Stromal cell of bone marrow (primary cell): ENCODE measurements at places on chromosomes 3 and 15.

DNA sequence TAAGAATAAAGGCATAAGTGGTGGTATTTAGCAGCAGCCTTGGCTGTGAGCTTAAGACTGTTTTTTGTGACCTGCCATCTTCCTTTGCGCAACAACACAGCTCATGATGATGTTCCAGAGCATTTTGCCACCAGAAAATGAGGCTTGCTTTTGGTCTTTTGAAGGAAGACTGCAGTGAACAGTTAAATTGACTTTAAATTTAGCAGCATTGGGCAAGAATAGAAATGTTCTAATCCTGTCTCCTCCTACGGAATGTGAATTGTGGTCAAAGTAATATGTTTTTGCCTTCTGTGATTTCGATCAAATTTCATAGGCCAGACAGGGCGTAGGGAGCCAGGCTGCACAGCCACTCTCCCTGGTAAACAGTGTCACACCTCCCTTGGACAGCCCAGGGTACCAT lies 460.7 kb upstream of the RASGRP1 start:
- DNase-seq = peak; percentile 28

GRCh38 chr15:75639191-75639708 lies 774 bp downstream of the IMP3 start:
- DNase-seq = no peak

- DNase-seq = no peak
Observed at GRCh38 chr3:39869890-39870289, 60.5 kb downstream of the MYRIP start.

DNA sequence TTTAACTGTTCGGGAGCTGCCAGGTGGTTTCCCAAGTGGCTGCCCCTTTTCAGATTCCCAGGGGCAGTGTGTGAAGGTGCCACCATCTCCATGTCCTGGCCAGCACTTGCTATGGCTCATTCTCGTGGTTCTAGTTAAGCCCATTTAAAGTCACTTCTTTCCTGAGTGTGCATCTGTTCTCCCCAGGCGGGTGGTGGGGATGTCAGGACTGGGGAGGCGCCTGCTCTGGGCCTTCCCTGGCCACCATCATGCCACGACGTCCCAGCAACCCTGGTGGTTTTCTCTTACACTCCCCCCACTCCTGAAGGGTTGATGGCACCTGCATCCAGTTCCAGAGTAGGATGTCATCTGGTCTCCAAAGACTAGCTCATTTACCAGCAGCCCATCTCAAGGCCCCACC lies 56.8 kb upstream of the TAMM41 start:
- DNase-seq = no peak

- DNase-seq = no peak
Observed at GRCh38 chr3:30435861-30436331, 170.5 kb upstream of the TGFBR2 start.

GRCh38 chr3:78337801-78338211 lies 1297.9 kb downstream of the ROBO2 start:
- DNase-seq = peak; percentile 27

DNA sequence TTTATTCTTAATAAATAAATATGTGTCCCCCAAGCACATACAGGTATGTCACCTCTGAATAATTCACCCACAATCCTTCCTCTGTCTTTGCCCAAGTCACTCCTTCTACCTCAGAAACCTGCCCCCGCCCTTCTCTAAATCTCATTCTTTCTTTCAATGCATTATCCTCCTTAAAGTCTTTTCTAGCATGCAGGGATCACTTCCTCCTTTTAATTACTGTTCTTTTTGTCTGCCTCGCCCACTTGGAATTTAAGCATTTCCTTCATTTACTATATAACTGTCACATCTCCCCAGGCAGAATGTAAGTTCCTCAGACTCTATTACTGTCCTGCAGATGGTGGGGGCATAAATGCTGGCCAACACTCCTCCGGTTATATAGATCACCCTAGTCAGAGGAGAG lies 7.8 kb downstream of the CCDC80 start:
- DNase-seq = no peak

- DNase-seq = no peak
Observed at GRCh38 chr3:16653712-16654111, 48.5 kb upstream of the DAZL start.

DNA sequence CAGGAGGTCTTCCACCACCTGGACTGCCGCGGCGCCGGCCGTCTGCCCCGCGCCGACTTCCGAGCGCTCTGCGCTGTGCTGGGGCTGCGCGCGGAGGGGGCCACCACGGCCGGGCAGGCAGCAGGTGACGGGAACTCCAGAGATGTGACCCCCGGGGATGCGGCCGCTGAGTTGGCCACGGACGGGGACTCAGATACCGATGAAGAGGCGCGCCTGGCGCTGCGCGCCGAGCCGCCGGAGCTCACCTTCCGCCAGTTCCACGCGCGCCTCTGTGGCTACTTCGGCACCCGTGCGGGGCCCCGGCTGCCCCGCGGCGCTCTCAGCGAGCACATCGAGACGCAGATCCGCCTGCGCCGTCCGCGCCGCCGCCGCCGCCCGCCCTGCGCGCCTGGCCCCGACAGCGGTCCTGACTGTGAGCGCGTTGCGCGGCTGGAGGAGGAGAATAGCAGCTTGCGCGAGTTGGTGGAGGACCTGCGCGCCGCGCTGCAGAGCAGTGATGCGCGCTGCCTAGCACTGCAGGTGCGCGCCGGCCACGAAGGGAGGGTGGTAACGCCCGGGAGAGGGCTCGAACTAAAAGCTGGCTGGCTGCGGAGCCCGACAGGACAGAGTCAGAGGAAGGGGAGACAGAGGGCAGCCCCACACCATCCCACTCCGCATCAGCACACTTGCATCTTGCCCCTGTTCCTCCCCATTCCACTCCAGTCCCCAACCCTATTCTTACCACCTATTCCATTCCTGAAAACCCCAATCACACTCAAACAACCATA lies 885 bp downstream of the EFCC1 start:
- no peak for DNase-seq

- no peak for DNase-seq
Observed at GRCh38 chr15:33782966-33783365, 185.3 kb upstream of the CHRM5 start.

DNA sequence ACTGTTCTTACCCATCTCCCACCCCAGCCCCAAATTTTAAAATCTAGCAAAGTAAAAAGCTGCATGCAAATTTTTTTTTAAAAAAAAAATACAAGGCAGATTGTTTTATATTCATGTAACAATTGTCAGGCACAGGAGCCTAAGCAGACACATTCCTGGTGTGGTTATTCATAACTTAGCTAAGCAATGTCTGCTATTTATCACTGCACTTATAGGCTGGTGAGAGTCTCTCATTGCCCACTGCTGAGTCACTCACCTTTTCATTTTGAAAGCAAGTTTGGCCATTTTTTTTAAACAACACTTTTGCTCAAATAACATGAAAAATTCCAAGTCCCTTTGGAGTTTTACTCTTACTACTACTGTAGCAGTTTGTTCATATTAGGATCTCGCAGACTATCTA lies 413.9 kb downstream of the RBMS3 start:
- peak; percentile 42 for DNase-seq
